ENCODE measurements at places on chromosomes 2 and 18. TPM values are rescaled to one million over a fixed set of nuclear protein-coding genes. Genes with fewer than 3 reads are reported as not detected.

DNA sequence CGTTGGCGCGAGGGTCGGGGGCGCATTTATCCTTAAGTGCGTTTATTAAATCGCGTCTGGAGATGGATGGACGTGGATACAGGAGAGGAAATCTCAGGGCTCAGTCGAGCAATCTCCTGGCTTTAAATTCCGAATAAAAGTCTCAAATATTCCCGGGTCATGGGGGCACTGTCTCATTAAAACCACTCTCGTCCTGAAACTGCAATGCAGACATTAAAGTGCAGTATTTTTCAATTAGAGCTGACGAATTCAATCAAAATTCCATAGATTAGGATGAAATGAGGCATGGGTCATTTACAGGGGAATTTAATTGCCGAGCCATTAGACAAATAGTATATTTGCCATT lies 10.7 kb upstream of the GBX2 start:
- no peak for DNase-seq

- no peak for DNase-seq
These were observed 185.6 kb downstream of the AGAP1 start for GRCh38 chr2:235679471-235679870.

- DNase-seq, result no peak
These were observed 42.8 kb downstream of the SLC9A4 start for GRCh38 chr2:102515851-102516250.

CCDC102B gene
- total RNA-seq, result 1.2 TPM

COPS9 gene
- 142 TPM for total RNA-seq

GRCh38 chr2:48016225-48017019 lies 110.1 kb upstream of the FBXO11 start:
- peak; percentile 38 for DNase-seq

GRCh38 chr2:63249161-63249560 lies 198.5 kb downstream of the OTX1 start:
- no peak for DNase-seq

SPATA3 gene
- total RNA-seq, result not detected

GRCh38 chr2:84201158-84201557 lies 257.9 kb downstream of the SUCLG1 start:
- DNase-seq, result no peak

DNA sequence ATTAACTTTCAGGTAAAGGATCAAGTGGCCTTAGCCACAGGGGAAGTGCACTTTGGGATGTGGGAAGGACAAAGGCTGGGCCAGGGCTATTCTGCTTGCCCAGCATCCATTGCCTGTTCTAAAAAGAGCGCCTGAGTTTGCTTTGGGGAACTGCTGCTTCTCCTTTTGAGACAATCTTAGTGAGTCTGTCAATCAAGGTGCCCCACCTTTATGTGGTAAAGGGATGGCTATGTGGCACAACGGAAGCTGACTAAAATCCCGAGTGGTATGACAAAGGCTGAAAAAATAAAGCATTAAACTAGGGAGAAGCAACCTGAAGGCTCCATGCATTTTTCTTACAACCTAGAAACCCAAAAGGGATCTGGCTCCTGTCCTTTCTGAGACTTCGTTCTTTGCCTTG lies 540.5 kb downstream of the SLC4A3 start:
- no peak for DNase-seq

CFAP65 gene
- 0.18 TPM for total RNA-seq

- no peak for DNase-seq
These were observed 541.9 kb downstream of the LRRTM4 start for GRCh38 chr2:76980067-76980787.

DNA sequence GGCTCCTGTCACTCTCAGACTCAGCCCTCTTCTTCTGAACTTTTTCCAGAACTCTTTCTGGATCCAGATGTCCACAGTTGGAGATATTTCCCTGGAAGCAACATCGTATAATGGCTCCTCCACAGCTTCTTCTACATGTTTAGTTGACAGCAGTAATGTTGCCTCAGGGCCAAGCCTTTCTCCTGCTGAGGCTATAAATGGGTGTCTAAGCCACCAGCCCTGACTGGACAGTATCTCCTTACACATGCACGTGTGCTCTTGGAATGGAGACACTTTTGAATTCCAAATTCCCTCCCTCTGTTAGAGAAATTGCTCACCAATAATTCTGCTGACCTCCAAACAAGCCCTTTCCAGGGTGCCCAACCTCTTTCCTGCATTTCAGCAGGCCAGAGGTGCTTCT lies 156.2 kb upstream of the PIK3C3 start:
- no peak for DNase-seq

DNA sequence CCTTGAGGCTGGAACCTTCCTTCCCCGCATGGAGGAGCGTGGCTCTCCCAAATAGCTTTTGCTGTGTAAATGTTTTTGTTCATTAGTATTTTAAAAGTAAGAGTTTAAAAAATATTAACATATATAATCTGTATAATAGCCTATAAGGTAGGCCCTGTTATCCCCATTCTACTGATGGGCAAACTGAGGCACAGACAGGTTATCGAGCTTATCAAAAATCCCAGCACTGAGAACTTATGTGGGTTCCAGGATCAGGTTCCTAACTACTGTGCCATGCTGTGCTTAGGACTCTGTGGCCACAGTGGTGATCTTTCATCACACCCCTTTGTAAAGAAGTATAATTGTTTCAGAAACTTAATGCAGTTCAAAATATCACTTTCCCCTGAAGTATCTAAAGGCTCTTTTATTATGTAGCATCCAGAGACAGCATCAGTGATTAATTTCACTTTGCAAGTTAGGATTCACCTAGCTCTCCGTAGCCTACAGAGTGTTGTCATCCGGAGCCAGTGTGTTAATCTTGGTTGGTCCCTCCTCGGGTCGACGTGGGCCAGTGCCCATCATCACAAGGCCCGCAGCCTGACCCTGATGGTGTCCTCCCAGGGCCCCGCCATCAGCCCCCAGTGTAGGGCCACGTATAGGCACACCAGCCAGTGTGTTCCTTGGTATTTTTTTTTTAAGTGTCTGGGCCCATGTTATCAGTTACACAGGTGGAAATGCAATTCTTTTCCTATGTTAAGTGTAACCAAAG lies 28.7 kb downstream of the CABLES1 start:
- no peak for DNase-seq

RRM2 gene
- 163 TPM for total RNA-seq

DNA sequence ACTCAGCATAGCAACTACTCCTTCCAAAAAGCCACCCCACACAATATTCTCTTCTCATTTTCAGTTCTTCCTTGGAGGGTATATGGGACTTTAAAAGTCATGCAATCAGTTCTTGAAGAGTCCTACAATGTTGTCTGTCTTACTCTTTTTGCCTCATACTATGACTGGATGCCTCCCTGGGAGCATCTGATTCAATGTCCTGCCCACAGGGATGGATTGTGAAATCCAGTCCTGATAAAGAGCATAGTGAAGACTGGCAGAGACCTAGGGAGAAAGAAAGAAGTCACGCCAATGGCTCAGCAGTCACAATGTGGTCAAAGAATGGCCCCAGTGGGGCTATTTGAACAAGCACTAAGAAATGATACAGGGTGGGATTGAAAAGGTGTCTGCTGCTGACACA lies 155.1 kb upstream of the SERPINE2 start:
- no peak for DNase-seq

- DNase-seq, result no peak
These were observed 703.1 kb upstream of the VRK2 start for GRCh38 chr2:57343391-57344006.

VWC2L gene
- not detected for total RNA-seq

DSEL gene
- total RNA-seq, result 5.3 TPM

MRO gene
- total RNA-seq, result 0.57 TPM

L3MBTL4 gene
- 2.0 TPM for total RNA-seq

CFC1 gene
- 0.22 TPM for total RNA-seq

CNRIP1 gene
- 0.70 TPM for total RNA-seq

C2orf78 gene
- total RNA-seq, result 0.09 TPM

GRCh38 chr2:54471221-54471711 lies 15.1 kb downstream of the SPTBN1 start:
- DNase-seq, result no peak

VAMP8 gene
- total RNA-seq, result 33.4 TPM

DNA sequence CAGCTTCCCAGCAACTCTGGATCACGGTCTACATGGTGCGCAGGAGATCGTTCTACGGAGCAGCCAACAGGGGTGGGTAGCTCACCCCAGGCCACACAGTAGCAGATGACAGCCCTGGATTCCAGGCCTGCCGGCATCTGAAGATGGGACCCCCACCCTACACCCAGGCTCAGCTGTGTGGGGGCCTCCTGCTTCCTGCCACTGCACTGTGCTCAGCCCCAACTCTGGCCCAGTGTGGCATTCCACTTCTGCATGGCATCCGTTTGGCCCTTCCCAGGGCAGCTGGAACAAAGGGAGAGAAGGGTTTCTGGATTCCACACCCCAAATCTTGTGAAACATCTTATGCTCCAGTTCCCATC lies 9.1 kb downstream of the PER2 start:
- no peak for DNase-seq

DNA sequence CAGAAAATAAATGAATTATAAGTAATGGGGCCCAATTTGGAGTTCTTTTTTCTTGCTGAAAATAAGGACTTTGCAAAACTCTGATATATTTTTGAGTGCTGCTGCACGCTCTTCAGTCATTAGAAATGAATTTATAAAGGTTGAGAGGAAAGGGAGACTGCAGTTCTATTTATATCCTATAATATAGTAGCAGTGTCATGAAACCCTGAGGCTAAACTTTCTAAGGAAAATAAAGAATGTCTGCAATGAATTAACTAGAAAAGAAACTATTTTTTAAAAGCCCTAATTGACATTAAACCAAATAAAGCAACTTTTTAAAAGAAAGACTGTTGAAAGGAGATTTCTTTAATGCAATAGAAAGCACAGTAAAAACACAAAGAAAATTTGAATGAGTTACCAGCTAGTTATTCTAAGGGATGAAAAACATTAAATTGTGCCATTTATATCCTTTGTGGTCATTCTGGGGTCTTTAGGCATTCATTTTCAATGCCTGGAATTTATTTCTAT lies 1072.8 kb upstream of the TMEFF2 start:
- DNase-seq, result no peak

- no peak for DNase-seq
These were observed 11.2 kb downstream of the COPS8 start for GRCh38 chr2:237096911-237097310.

GRCh38 chr2:12083713-12084419 lies 337.4 kb downstream of the LPIN1 start:
- DNase-seq, result no peak
